ENCODE measurements at places on chromosomes 2 and 18. TPM values are rescaled to one million over a fixed set of nuclear protein-coding genes. Genes with fewer than 3 reads are reported as not detected.

- no peaks in the 10 kb centered on the region for H3K36me3 ChIP-seq
- H3K4me1 ChIP-seq = peaks cover 17% of the 10 kb centered on the region
- DNase-seq = no peak
- H3K4me3 ChIP-seq = no peak overlapping the region
- no peak overlapping the region for H3K27ac ChIP-seq
Measured at GRCh38 chr2:174786066-174786725, 21.9 kb upstream of the CHRNA1 start.

- H3K27ac ChIP-seq = no peak overlapping the region
- no peaks in the 10 kb centered on the region for H3K27me3 ChIP-seq
- H3K4me1 ChIP-seq = no peaks in the 10 kb centered on the region
- H3K36me3 ChIP-seq = no peaks in the 10 kb centered on the region
- no peak overlapping the region for H3K4me3 ChIP-seq
Measured at GRCh38 chr18:48460929-48461583, 51.9 kb upstream of the ZBTB7C start.

- no peak overlapping the region for H3K27ac ChIP-seq
- H3K27me3 ChIP-seq = no peaks in the 10 kb centered on the region
- DNase-seq = no peak
- no peaks in the 10 kb centered on the region for H3K36me3 ChIP-seq
- peaks cover 12% of the 10 kb centered on the region for H3K4me1 ChIP-seq
- no peak overlapping the region for H3K4me3 ChIP-seq
Measured at GRCh38 chr2:134277223-134277622, 23.4 kb downstream of the MGAT5 start.

- H3K27ac ChIP-seq = no peak overlapping the region
- no peaks in the 10 kb centered on the region for H3K27me3 ChIP-seq
- H3K4me3 ChIP-seq = no peak overlapping the region
- no peaks in the 10 kb centered on the region for H3K36me3 ChIP-seq
- no peaks in the 10 kb centered on the region for H3K4me1 ChIP-seq
Measured at GRCh38 chr18:65287652-65288051, 463.2 kb upstream of the CDH7 start.

DNA sequence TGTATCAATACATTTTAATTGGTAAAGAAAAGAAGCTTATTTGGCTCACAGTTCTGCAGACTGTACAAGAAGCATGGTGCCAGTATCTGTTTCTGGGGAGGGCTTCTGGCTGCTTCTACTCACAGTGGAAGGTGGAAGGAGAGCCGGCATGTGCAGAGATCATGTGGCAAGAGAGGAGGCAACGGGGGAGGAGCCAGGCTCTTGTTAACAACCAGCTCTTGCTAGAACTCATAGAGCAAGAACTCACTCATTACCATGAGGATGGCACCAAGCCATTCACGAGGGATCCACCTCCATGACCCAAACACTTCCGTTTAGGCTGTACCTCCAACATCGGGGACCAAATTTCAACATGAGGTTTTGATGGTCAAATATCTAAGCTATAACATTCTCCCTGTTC lies 7.5 kb downstream of the PARD6G start:
- no peaks in the 10 kb centered on the region for H3K27me3 ChIP-seq
- no peaks in the 10 kb centered on the region for H3K4me1 ChIP-seq
- H3K27ac ChIP-seq = no peak overlapping the region
- no peaks in the 10 kb centered on the region for H3K36me3 ChIP-seq

DNA sequence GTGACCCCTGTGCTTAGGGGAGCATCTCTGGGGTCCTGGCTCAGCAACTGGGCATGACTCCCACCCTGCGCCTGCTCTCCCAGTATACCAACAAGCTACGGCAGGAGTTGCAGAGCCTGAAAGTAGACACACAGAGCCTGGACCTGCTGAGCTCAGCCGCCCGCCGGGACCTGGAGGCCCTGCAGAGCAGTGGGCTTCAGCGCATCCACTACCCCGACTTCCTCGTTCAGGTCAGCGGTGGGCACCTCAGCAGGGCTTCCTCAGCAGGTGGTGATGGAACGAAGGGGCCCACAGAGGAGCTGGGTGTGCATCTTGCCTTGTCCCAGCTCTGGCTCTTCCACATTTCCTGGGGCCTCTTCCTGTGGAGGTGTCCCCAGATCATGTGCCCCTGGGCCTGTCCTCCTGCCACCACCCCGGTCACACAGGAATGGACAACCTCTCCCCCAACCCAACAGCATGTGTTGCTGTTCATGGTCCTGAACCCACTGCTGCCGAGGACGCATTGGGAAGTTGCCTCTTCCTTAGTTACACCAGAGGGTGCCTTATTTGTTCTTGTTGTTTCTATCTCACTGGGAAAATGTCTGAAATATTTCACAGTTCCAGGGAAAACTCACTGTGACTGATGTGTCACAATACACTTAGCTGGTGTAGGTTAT lies 10.8 kb downstream of the PROM2 start:
- no peaks in the 10 kb centered on the region for H3K27me3 ChIP-seq
- DNase-seq = no peak
- H3K27ac ChIP-seq = no peak overlapping the region
- H3K4me3 ChIP-seq = no peak overlapping the region

- H3K4me3 ChIP-seq = no peak overlapping the region
- no peaks in the 10 kb centered on the region for H3K27me3 ChIP-seq
- no peaks in the 10 kb centered on the region for H3K36me3 ChIP-seq
Measured at GRCh38 chr18:54119524-54120019, 104.9 kb downstream of the MBD2 start.

DNA sequence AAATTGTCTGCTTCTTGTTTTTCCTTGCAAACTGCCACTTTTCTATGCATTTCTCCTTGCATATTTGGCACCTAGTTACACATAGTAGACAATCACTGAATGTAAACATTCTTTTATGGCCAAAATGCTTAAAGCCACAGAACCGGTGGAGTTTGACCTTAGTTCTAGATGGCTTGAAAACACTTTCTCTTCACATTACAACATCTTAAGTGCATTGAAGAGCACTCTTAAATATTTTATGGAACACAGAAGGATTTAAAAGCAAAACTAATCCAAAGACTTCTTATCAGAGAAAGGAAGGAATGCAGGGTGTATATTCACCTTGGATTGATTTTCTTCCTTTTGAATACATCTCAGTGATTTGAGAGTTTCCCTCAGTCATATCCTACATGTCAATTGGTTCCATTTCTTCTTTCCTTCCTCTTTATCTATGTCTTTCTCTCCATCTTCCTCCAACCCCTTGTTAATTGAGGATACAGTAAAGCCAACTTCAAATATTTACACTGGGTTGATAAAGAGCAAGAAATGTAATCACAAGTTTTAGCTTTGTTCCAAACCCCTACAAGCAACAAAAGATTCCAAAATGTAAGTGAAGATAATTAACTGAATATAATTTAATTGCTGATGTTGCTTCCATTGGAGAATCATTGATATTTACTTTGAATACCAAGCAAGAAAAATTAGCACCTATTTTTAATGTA lies 548.0 kb downstream of the CNTNAP5 start:
- H3K4me3 ChIP-seq = no peak overlapping the region
- H3K27ac ChIP-seq = no peak overlapping the region
- H3K36me3 ChIP-seq = no peaks in the 10 kb centered on the region
- no peaks in the 10 kb centered on the region for H3K4me1 ChIP-seq

Gene GCG
- total RNA-seq = not detected

Gene MRPS9
- total RNA-seq = 30.5 TPM

Gene COL6A3
- 35.1 TPM for total RNA-seq

Gene SLC38A11
- 5.9 TPM for total RNA-seq

Measured in testis (tissue), 5 donors.